GM10248 (cell line): ENCODE measurements at places on chromosomes 12 and 14.

GRCh38 chr12:85373045-85373444, 93.0 kb downstream of the ALX1 start:
- DNase-seq, result no peak

DNA sequence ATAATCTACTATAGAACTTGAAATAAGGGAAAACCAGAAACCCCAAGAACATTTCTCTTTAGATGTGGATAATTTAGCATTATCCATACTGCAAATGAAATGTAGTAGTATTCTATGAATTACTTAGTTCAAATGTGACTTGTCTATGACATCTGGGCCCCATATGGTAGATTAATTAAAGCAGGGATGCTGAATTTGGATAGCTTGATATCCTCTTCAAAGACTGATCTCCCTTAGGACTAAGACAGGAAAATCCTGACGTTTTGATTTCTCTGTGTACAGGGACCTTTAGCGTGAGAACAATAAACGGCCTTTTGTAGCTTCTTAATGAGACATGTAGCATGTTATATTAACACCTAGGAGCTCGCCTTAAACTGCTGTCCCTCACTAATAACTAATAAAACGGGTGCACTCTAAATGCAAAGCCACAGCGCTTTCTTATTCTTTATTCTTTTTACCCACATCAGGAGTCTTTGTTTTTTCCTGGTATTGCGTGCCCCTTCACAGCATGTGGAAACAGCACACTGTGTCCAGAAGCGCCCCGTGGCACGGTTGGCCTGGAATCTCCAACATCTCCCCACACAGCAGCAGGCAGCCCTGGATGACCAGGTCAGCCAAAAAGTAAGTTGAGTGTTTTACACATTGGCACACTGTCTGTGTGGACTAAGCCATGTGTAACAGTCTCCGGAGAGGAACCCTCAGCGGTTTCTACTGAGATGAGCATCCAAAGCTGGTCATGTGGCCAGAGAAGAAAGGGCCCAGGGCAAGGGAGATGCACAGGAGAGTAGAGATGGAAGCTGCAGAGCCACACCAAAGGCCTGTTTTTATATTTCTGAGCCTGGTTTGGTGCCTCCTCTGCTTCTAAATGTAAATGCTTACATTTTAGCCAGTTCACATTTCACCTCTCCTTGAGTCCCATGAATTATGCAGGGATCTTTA, 93.1 kb downstream of the SRGAP1 start:
- DNase-seq, result no peak

GRCh38 chr12:48119834-48120195, 651 bp downstream of the PFKM start:
- DNase-seq, result no peak

- no peak for DNase-seq
Observed at GRCh38 chr12:107379852-107380567, 286.7 kb upstream of the CRY1 start.

DNA sequence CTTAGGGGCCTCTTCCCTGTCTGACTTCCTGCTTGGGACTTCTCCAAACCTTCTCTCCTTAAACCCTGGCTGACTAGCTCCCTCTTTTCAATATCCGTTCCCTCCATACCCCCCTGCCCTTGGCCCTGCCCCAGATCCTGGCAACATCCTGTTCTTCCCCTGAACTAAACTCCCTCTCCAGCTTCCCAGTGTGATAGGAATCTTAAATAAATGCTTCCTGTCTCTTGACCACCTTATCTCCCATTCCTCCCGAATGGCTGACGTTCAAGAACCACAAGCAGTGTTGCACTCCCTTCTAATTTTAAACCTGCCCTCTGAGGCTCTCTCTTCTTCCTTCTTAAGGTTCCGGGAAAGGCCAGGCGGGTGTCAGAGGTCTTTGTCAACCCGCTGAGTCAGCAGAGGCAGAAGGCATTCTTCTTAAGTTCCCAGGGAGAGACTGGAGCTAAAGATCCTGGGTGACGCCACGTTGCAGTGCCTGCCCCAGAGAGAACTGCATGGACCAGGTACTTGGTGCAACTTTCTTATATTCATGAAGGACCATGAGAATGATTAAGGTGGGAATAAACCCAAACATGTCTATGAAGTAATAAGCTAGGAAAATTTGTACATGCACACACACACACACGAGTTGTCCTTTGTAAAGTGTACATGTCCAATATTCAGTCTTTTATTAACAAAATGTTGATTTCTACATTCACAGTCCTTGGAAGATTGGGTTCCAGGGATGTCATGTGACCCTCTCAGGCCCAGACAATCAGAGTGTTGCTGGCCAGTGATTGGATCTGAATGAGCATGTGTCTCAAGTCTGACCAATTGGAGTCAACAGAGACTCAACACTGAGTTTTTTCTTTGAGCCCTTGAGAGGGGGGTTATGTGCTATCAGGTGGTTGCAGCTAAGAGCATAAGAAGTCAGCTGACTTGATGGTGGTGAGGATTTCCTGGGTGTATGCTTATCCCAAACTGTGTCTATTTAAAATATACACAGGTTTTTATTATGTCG, 420.2 kb upstream of the TBX3 start:
- DNase-seq, result no peak

GRCh38 chr12:108609537-108610335, 11.9 kb upstream of the TMEM119 start:
- no peak for DNase-seq

GRCh38 chr12:32365473-32366064, 33.8 kb upstream of the FGD4 start:
- peak; percentile 64 for DNase-seq

DNA sequence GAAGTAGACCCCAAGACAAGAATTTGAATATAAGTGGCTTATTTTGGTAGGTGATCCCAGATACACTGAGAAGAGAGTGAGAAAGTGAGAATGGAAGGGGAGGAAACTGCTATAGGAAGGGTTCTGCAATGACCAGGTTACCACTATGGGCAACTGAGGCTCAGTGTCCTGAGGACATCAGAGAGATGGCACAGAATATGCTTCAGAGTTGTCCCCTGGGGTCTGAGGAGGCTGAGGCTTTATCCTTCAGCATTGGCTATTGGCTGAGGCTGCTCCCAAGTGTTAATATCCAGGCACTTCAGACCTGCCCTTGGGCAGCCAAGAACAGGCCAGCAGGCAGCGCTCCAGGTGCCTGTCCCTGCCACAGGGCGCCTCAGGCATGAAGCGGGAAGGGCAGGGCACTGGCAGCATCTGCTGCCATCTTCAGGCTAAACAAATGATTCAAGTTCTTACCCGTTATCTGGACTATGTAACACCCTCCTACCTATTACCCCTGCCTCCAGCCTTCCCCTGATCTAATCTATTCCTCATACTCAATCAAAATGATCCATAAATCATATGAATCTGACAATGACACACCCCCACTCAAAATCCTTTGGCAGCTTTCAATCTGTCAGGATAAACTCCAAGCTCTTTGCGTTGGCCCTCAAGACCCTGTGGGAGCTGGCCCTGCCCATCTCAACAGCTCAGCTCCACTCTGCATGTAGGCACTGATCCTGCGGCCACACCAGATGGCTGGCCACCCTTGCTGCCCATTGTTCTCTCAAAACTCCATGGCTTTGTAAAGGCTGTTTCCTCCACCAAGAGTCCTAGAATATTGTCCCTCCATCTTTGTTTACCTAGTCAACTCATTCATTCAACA, 42.4 kb downstream of the CKAP4 start:
- no peak for DNase-seq

GRCh38 chr12:15732341-15733061, 56.7 kb downstream of the EPS8 start:
- DNase-seq, result peak; percentile 19

DNA sequence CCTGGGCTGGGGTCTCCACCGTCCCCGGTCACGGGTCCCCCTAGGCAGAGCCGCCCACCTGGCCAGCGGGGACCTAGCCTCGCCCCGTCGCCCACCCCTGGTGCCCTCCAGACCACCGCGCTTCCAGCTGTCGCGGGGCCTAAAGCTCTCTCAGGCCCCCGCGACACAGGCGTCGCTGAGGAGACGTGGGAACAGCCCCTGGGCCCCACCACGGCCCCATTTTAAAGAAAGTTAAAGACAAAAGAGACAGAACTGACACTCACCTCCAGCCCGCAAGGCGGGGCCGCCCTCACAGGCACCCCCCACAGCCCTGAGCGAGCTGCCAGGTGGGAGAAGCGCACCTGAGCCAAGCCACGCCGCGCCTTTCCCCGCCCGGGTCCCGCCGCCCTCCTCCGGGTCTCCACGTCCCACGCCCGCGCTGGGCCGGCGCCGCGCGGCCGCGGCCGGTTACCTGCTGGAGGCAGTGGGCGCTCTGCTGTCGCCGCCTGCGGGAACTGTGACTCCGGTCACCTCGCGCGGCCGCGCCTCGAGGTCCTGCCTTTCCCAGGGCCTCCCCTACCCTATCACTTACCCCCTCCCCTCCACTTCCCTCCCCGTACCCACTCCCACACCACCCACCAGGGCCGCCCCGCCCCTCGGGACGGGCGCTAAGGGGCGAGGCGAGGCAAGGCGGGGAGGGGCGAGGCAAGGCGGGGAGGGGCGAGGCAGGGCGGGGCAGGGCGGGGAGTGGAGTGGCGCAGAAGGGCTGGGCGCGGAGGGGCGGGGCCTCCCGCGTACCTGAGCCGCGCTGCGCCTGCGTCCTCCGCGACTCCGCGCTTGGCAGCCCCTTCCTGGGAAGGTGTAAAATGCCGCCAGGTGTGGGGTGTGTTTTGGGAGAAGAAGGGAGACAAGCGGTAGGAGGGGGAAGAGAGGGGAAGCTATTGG, 31.2 kb downstream of the TC2N start:
- peak; percentile 87 for DNase-seq
